DMS153 (cell line): ENCODE measurements at places on chromosomes 3 and 15.

- DNase-seq: no peak
Observed at GRCh38 chr15:88703533-88703932, 64.7 kb downstream of the ISG20 start.

- peak; percentile 65 for DNase-seq
Observed at GRCh38 chr3:117473981-117474538, 764.5 kb downstream of the TUSC7 start.

- no peak for DNase-seq
Observed at GRCh38 chr3:49132437-49133225, at the start of gene LAMB2. LAMB2 (minus strand) TSS chr3:49133050; CDS start chr3:49132867, 183 bp downstream.

- DNase-seq: no peak
Observed at GRCh38 chr3:61409638-61410037, 151.7 kb upstream of the PTPRG start.

GRCh38 chr3:98801043-98801747 is 38.1 kb downstream of the ST3GAL6 start:
- DNase-seq: no peak

- DNase-seq: no peak
Observed at GRCh38 chr15:49888734-49889133, 230.3 kb downstream of the ATP8B4 start.

DNA sequence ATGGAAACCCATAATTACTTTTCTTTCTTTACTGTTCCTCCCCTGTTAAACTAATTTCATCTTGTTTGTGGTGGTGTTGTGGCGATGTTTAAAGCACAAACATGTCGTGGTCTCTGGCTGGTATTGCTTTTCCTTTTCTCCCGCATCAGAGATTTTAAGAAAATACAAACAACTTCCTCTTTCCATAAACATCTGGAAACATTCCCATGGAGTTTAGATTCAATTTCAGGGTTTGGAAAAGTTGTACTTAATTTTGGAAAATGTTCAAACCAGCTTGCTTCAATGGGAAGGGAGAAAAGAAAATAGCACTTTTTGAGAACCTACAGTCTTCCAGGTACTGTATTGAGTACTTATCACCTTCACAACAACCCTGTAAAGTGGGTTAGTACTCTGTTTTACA is 30.4 kb downstream of the STARD9 start:
- no peak for DNase-seq

DNA sequence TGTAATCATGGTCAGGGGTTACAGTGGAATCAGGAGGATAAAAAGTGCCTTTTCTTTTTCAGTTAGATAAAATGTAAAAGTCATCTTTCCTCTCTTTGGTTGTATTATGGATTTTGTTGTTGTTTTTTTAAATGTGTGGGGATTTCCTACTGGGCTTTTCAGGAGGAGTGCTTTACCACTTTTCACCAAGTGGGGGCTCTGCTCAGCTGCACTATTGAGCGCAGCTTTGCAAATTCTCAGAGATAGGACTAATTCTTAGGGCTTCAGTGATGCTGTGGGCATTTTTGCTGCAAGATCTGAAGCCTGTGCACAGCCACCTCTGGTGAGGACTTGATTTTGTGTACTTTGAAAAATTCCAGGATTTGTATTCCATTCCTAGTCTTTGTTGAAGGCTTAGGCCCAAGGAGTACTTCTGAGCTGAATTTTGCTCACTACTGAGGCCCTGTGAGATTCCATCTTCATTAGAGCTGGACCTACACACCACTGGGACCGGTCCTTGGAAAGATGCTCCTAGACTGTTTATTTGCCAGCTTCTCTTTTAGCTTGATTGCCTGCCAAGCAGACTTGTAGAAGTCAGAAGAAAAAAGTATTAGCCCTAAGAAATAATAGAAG is 7.5 kb downstream of the GNB5 start:
- DNase-seq: no peak

- DNase-seq: no peak
Observed at GRCh38 chr15:98684436-98684835, 36.1 kb downstream of the IGF1R start.

DNA sequence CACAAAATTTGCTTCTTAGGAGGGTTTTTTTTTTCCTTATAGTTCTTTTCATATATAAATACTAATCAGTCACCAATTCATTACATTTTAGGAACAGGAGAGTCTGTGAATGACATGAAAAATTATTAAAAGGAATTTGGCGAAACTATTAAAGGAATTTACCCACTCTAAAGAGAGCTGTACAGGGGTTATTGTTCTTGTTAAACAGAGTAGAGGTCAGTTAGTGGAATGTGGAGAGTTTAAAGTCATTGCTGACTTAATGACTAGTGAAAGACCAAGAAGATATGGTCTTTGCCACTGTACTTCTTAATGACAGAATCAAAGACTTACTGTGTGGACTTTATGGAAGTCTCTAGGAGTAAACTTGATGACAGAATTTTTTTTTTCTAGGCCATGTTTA is 333.6 kb upstream of the C2CD4B start:
- DNase-seq: no peak

- peak; percentile 69 for DNase-seq
Observed at GRCh38 chr15:47586653-47587224, 130.6 kb upstream of the SEMA6D start.

DNA sequence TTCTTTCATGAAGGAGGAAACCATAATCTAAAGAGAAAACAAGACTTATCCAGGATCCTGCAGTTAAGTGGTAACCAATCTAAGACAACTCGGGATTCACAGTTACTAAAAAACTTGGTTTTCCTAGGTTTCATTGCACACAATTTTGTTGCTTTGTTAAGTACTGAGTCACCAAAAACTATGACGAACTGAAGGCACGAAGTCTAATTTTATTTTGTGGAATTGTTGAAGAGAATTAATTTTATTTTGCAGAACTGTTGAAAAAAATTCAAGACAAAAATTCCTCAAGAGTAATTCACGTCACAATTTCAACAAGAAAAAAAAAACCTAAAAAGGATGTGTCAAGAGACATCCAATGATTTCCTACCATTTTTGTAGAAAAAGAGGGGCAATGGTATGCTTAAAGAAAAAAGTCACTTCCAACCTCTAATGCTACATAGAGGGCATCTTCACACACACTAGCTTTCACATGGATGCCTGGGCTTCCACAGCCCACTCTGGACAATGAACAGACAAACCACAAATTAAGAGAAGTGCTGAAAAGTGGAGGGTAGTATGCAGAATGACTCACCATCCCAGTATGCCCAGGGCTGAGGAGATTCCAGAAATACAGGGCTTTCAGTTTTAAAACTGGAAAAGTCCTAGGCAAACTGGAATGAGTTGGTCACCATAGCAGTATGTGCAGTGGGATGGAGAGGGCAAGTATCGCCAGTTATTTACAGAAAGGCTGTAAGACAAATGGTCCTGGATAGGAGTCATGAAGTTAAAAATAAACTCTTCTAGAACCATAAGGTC is 29.2 kb downstream of the PLOD2 start:
- DNase-seq: no peak

- no peak for DNase-seq
Observed at GRCh38 chr3:152291649-152292066, 22.9 kb downstream of the MBNL1 start.

- no peak for DNase-seq
Observed at GRCh38 chr15:73153024-73153423, 100.8 kb downstream of the NEO1 start.

DNA sequence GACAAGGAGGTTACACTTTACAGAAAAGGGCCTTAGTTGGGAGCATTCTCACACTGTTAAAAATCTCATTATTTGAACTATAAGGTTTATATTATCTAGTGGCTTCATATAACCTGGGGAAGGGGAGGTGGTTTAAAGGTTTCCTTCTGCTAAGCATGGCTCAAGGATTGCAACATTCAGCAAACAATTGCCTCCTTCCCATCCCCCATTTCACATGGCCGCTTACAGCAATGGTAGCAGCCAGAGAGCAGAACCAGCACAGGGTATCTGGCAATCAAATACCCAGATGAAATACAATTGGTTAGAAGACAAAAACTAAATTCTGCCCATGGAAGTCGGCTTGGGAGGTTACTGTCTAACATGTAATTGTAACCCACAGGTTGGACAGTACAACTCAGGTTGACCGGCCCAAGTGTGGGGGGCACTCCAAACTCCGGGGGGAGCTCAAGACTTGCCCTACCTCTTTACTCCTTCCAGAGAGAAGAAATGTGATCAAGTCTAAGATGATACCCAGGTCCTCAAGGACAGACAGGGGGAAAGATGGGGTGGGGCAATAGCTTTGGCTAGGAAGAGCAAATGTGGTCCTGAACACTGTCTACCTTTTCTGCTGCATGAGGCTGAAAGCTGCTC is 15.5 kb downstream of the ETV5 start:
- no peak for DNase-seq

DNA sequence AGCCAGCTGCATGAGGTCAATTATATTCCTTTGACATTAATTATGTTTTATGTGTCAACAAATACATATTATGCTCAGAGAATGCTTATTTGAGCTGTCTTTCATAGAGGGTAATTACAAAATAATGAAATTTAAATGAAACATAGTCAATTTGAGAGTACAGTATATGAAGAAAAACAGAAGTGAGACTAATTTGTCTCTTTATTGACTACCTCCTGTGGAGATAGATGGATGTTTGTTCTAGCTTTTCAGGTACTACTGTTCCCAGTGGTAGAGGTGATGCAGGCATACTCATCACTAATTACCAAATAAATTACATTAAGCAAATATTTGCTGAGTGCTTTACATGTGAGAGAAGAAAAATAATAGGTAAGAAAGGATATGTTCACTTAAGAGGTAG is 1129.6 kb downstream of the OTOL1 start:
- peak; percentile 45 for DNase-seq

DNA sequence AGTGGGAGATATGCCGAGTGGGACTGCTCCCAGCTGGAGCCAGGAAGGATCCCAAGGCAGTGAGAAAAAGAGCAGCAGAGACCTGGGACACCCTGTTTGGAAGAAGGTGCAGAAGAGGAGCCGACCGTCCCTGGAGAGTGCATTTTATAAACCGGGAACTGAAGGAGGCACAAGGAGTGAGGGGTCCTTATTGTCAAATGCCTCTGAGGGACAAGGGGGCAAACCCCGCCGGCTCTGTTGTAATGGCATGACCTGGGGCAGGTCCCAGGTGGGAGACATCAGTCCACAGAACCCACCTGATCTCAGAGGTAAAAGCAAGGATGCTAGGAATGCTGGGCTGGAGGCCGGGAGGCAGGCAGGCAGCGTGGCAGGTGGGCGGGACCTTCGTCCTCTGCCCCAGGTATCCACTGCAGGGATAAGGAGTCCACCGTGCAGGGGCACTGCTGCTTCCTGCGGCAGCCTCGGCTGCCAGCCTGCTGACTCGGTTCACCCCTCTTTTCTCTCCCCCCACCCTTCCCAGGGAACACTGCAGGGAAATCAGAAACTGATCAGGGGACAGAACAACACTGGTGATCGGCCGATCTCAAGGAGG is 26.9 kb downstream of the ADAMTS17 start:
- DNase-seq: no peak

DNA sequence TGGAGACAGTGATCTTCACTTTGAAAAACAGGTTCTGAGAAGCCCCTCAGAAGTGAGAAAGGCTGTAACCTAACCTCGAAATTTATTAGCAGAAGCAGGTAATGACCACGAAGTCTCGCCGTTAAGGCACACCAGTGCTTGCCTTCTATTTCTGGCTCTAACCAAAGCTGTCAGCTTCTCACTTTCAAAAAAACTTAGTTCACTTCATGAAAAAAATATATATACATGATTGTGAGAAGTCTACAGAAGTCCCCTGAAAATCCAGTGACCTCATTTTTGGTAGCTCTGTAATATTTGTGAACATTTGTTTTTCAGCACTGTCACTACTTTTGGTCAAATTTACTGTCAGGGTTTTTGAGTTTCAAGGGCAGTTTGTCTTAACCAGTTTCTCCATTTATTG is 19.1 kb upstream of the AKAP13 start:
- DNase-seq: no peak

DNA sequence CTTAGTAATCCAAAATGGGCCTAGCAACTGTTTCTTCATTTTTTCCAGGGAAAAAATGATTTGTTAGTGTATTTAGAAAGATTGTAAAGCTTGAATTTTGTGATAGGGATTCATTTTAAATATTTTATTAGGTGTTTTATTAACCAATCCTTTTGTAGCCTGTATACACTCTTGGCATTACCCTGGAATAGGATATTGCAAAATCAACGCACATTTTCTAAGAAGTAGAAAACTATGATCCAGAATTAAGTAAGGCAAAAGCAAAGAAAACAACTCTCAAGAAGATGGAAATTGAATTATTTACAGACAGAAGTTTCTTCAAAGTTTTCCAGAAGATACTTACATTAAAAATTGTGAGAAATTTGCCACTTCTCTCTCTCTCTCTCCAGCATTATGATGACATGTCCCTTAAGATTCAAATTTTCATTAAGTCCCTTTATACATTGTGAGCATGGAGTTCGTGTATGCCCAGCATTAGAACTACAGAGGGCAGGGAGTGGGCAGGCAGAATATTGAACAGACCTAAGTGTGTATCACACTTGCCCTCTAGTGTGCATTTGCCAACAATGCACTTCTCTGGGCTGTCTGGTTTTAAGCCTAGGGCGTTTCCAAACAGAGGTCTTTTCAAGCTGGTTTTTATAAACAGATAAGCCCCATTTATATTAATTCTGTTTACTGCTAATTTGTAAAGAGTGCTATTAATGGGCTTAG is 28.5 kb upstream of the CMSS1 start:
- no peak for DNase-seq

DNA sequence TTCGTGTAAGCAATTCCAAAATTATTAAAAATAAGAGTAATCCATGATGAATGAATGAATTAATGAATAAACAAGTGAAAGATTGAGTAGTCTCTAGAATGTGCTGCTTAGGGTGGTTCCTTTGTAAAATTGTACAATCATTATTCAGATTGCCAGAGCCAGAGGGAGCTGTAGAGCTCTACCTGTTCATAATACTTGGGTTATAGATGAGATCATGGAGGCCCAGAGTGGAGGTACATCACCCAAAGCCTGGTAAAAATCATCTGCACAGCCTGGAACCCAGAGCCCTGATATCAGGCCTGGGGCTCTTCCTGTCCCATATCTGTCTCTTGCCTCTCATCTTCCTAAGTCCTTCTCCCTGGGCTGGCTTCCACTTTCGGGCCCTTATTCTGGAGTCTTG is 297.2 kb downstream of the RPLP1 start:
- DNase-seq: no peak

- DNase-seq: no peak
Observed at GRCh38 chr3:129101370-129102138, 20.1 kb downstream of the RAB43 start.

DNA sequence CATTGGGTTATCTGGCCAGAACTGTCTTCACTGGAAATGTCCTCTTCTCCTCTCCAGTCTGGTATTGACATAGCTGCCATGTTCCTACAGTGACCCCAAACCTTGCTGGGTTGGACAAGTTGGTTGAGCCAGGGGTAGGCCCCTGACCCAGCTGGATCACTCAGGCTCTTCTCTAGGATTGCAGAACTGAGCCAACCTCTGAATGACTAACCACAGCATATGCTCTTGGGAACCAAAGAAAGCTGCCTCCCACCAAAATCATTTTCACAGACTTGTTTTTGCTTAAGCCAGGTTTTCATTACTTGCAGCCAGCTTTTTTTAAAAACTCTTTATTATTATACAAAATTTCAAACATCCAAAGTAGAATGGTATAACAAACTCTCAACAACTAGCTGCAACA is 41.4 kb downstream of the FSIP1 start:
- no peak for DNase-seq

- DNase-seq: no peak
Observed at GRCh38 chr3:178545337-178545736, 9.1 kb downstream of the KCNMB2 start.

- no peak for DNase-seq
Observed at GRCh38 chr3:13532085-13532484, 16.8 kb upstream of the FBLN2 start.
